Fibroblast of the aortic adventitia (primary cell): ENCODE measurements at places on chromosomes 4 and X.
A peak's percentile ranks its signal among the peaks of the same experiment; 100 is the strongest.

GRCh38 chr4:167088115-167088514 lies 146.2 kb downstream of the SPOCK3 start:
- DNase-seq: no peak

DNA sequence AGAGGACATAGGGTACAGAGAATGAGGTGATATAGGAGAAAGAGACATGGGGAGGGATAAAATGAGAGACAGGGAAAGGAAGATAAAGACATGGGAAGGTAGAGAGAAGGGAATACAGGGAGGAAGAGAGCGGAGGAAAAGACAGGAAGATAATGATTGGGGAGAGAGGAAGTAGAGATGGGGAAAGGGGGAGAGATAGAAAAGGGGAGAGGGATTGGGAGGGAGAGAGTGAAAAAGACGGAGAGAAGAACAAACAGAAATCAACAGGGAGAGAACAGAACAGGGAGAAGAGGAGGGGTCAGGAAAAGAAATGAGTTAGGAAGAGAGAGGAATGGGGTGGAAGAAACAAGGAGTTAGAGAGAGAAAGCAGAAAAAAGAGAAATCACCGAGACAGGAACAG lies 4.6 kb downstream of the GRIPAP1 start:
- DNase-seq: no peak

DNA sequence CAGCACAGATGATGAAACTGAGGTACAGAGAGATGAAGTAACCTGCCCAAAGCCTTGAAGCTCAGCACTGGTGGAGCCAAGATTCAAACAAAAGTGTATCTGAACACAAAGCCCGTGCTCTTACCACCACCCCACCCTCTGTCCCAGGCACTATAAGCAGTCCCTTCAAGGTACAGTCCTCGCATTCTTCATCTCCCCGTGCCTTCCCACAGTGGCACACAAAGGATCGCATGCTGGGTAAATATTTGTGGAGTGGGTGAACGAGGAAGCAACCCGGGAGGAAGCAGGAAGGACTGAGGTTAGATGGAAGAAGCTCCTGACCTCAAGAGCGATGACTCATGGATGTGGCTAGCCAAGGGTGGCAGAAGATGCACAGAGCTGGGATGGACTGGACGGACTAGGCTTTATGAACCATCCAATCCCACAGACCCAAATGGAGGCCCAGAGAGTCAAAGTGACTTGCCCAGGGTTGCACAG lies 18.4 kb downstream of the IQSEC2 start:
- peak; percentile 38 for DNase-seq

- DNase-seq: no peak
These were observed 122.1 kb downstream of the FRAS1 start for GRCh38 chr4:78179196-78179595.

DNA sequence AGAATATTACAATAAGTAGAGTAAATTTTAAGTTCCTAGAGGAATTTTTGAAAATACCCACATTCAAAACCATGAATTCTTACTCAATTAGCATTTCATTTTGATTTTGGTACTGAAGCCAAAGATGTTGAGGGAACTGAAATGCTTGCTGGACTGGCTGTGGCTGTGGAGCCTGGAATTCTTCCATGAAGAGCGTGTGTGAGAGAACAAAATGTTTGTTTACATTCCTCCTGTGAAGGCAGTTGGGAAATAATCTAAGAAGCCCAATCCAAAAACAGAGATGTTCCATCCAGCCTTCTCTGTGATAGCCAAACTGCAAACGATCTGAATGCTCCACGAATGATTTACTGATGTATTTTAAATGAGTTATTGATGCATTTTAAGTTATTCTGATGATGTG lies 3.8 kb upstream of the ADH1B start:
- peak; percentile 98 for DNase-seq

- DNase-seq: peak; percentile 11
These were observed 2.6 kb downstream of the PLP1 start for GRCh38 chrX:103779141-103779789.

GRCh38 chr4:25535278-25535677 lies 120.4 kb upstream of the SLC34A2 start:
- DNase-seq: no peak

DNA sequence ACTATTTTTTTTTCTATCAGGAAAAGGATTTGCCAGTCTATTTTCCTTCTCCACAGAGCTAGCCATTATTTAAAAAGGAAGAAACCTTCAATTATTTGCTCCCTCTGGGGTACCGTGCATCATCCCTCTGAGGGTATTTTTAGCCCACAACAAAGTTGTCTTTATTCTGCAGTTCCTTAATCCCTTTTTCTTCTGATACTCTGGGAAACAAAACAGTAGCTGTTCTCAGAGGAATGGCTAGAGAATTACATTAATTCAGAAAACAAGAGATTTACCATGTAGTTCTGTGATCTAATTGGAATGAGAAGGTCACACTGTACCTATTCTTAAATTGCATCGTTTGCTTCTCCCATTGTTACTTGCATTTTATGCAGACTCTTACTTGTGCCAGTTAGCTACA lies 1056.7 kb downstream of the STIM2 start:
- DNase-seq: no peak

DNA sequence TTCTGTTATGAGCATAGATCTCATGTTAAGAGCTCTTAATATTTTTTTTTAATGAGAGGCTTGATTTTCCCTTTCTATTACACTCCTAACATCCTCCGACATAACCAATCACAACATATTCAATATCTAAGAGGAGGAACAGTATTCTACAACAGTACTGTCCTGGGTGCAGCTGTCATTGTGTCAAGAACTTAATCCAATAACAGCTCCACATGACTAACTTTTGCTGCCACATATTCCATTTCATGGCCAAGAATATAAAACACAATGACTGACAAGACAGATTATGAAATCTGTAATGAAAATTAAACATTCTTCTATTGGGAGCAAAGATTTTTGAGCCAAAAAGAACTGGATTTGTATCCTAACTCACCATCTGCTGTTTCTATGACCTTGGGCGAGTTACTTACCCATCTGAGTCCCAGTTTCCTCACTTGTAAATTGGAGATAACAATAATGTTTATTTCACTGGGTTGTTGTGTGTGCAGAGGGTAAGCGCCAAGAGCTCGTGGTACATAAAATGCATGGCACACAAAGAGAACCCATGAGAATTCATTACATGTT lies 405.6 kb downstream of the SPRY1 start:
- DNase-seq: no peak

- DNase-seq: no peak
These were observed 22.3 kb upstream of the HOPX start for GRCh38 chr4:56703378-56703777.

- no peak for DNase-seq
These were observed 1222.0 kb upstream of the TENM3 start for GRCh38 chr4:181021213-181021612.

DNA sequence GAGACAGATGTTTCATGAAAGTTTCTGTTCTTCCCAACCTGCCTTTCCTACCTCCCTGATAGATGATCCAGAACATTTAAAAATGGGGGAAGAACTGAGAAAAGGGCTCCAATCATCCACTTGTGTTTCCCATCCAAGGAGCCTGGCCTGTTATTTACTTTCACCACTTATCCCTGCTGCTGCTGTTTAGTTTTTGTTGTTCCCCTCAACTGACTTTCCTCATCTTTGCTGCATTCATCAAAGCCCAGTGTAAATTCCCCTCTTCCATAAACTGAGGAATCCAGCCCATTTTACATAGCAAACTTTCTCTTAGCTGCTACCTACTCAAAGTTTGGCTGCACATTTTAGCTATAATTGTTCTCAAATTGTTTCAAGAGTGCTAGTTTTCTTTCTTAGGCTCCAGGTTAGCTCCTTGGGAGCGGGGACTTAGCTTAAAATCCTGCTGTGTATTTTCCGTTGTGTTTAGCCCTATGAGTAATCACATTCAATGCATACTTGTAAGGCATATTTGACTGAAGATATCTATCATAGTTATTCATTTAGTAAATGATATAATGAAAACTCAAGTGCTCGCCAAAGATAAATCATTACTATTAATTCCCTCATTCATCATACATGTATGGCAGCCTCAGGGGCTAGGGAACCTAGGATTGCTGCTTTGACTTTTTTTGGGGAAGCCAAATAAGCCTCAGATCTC lies 1.4 kb upstream of the PTPN13 start:
- peak; percentile 25 for DNase-seq

DNA sequence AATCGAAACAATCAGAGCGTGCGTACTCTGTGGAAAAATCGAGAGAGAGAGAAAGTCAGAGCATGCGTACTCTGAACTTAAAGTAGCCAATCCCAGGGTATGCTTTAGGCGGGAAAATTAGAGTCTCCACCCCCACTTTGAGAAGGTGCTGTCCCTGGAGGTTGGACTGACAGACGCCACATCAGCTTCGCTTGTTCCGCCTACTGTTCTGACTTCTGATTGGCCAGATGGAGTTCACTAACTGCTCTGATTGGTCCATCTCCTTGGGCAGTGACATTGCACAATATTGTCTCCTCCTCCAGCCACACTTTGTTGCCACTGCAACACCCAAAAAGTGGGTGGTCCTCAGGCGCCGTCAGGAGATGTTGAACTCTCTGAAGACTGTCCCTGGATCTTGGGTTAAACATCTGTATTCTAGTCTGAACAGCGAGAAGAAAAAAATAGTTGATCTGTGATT lies at the start of gene SSX5:
Gene SSX5, minus strand, starts transcription at position 51 of the 457 bp plus-strand sequence. CDS start 1,437 bp downstream, outside the sequence.
- no peak for DNase-seq

- DNase-seq: no peak
These were observed 405.3 kb upstream of the FAT1 start for GRCh38 chr4:187128976-187129375.

GRCh38 chrX:68292471-68292870 lies 140.8 kb downstream of the OPHN1 start:
- peak; percentile 34 for DNase-seq

GRCh38 chr4:140137671-140138070 lies 16.3 kb downstream of the MAML3 start:
- DNase-seq: no peak

GRCh38 chrX:52341493-52341892 lies 27.3 kb upstream of the XAGE2 start:
- no peak for DNase-seq

DNA sequence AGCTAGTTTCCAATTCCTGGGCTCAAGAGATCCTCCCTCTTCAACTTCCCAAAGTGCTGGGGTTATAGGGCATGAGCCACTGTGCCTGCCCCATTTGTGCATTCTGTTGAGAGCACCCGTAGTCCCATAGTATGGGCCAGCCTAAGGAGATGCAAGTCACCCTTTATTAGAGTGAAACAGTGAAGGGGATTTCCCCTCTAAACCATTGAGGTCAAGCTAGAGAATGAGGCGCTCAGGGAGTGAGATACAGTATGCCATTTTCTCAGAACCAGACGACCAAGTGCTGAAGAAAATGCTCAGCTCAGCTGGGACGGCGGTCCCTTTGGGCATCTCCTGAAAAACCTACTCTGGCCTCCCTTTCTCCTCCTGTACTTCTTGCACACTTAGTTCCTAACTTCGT lies 18.7 kb downstream of the RNF4 start:
- no peak for DNase-seq

- peak; percentile 61 for DNase-seq
These were observed 19.0 kb upstream of the SUPT20HL2 start for GRCh38 chrX:24332878-24333277.
